Epithelial cell of proximal tubule (primary cell): ENCODE measurements at places on chromosomes 2 and 18. TPM values are rescaled to one million over a fixed set of nuclear protein-coding genes. Genes with fewer than 3 reads are reported as not detected.

DNA sequence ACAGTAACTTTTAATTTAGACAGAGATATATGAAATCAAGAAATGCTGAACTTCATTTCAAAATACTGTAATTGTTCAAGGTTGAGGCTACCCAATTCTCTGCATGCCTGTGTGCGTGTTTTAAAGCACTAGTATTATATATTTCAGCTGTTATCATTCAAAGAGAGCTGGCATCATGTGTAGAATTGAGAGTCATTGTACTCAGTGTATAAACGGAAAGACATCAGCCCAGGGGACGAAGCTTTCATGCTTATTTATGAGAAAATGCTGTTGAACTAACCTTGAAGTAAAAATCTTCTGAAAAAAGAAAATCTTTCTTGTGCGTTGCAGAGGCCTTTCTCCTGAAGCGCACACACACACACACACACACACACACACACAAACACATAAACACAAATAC lies 48.4 kb downstream of the MYCN start:
- no peak for DNase-seq

DNA sequence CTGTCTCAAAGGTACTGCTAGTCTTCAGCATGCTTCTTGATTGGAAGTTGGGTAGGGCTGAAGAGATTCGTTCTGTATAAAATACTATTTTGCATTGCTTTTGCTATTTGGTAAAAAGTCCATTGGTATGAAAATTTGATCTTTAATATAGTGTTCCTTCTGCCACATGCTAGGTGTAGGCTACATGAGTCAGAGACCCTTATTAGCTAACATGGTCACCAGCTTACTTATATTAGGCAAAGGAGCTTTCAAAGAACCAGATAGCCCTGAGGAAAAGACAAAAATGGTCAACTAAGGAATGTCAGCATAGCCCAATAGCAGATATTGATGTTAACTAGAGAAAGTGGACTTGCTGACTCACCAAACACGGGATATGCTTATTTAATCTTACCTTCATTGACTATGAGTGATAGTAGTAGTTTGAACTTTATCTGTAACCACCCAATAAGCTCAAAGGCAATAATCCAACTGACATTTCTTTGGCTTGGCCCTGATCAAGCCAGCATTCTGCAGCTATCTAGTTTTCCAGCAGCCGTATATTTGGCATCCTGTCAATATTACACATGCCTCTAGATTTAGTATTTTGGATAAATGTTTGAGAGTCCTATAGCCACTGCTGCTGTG lies 110.0 kb downstream of the TPGS2 start:
- no peak for DNase-seq

DNA sequence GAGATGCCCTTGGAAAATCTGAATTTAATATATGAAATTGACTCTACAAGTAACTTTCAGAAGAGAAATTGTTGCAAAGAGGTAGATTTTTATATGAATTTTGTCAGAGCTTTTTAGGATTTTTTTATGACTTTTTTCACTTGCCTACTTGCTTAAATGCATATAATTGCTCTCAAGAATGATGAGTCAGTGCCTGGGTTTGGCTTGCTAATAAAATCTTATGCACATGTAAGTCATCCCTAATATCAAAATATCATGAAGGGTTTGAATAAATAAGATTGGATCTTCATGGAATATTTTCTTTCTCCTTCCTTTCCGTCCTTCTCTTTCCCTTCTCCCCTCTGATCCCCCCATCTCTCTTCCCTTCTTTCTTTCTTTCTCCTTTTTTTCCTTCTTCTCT lies 354.1 kb downstream of the TXNL1 start:
- DNase-seq, result no peak

DNA sequence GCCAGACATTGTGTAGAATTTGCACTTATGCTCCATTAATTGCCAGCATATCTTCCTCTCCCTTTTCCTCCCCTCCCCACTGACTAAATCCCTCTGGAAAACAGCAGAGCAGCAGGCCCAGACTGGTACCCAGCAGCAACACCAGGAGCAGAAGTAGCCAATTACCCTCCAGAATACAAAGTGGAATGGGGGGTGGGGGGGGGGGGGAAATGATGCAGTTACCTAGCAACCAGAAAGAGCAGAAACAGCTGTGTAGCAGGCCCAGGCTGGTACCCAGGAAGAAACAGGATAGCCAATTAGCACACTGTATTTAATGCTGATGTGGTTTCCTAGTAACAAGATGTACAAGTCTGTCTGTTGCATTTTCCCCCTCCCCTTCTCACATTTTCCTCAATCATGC lies 52.3 kb downstream of the KLF7 start:
- no peak for DNase-seq

DNA sequence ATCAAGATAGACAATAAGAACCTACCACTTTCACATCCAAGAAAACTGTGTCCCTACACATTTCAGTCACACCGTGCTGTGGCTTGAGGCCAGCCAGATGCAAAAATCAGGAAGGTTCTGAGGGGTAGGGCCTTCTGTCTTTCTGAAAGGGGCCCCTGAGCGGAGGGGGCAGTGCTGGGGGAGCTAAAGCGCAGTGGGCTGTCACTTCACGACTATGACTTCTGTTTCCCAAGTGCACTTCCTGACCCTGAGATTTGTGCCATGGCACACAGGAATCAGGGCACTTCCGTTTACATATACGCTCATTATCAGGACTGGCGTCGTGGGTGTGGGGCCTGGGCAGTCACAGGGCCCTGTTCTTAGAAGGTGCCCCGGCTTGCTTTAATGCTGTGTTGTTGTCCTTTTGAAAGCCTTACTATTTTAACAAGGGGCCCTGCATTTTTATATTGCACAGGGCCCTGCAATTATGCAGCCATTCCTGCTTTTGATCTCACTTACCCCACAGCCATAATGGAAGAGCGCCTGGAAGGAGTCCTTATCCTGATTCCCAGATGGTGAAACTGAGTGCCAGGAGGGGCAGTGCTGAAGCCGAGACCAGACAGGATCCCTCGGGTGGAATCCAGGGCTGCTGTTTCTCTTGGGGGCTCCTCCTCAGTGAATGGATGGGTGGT lies 620 bp downstream of the NGEF start:
- DNase-seq, result no peak

GRCh38 chr2:73135236-73135635 lies 22.5 kb upstream of the RAB11FIP5 start:
- no peak for DNase-seq

- no peak for DNase-seq
Measured at GRCh38 chr2:240405684-240406313, 29.7 kb upstream of the GPC1 start.

GRCh38 chr2:217741381-217741955 lies 261.3 kb downstream of the TNS1 start:
- DNase-seq, result no peak

DNA sequence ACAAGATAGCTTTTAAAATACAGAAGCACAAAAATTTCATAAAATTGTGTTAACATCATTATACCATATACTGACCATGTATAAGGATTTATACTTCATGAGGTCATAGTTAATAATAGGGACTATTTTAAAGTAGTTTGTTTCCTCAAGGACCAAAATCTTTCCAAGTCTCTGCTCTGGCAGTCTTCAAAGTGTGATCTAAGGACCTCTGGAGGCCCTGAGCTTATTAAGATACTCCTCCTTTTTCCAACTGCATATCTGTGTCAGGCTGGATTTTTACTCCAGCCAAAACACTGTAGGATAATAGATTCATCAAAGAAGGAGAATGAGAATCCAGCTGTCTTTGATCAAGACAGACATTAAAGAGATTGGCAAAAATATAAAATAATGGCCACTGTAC lies 1.7 kb upstream of the SCYGR2 start:
- DNase-seq, result no peak

GRCh38 chr2:203534621-203535077 lies 452 bp downstream of the RAPH1 start:
- DNase-seq, result no peak

DNA sequence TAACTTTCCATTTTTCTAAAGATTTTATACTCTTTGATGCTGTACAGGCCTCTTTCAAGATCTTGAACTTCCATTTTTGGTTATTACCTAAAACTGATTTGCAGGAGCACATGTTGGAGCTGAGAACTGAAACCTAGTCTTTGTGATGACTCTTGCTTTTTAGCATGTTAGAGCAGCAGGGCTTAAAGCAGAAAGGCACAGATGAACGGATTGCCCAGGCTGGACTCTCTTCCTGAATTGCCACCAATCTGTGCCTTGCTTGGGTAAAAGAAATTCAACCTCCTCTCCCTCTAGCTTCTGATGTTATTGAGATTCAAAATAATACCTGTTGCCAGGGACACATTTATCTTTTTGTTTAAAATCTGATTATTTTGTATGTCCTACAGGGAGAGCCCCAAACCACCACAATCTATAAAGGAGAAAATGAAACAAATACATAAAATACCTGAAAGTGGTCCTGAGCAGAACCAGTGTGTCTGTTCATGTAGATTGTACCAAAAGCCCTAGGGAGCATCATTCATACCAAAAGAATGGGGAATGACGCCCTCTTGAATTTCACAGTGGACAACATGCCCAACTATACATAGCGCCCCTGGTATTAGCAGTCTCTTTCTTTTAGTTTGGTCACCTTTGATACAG lies 277.0 kb upstream of the MAP2 start:
- DNase-seq, result no peak

- no peak for DNase-seq
Measured at GRCh38 chr2:170512266-170512665, 202.9 kb upstream of the SP5 start.

- no peak for DNase-seq
Measured at GRCh38 chr18:5294113-5294456, 1.4 kb downstream of the ZBTB14 start.

- no peak for DNase-seq
Measured at GRCh38 chr2:112623913-112624777, 21.6 kb upstream of the SLC20A1 start.

- DNase-seq, result no peak
Measured at GRCh38 chr18:10459587-10459986, 5.2 kb downstream of the APCDD1 start.

DNA sequence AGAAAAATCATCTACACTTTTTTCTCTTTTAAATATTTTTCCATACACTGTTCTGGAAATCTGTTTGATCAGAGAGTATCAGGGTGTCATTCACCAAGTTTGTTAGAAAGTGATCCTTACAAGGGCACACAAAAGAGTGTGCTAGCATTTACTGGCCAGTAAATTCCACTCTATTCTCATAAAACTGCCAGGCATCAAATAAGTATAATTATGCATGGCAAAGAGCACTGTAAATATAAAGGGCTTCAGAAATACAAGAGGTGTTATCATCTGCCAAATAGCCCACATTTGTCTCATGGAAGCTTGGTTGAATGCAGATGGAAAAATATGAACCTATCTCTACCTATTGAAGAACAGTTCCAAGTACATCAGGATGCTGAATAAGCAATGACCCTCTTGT lies 847.3 kb upstream of the ACVR2A start:
- DNase-seq, result no peak

DNA sequence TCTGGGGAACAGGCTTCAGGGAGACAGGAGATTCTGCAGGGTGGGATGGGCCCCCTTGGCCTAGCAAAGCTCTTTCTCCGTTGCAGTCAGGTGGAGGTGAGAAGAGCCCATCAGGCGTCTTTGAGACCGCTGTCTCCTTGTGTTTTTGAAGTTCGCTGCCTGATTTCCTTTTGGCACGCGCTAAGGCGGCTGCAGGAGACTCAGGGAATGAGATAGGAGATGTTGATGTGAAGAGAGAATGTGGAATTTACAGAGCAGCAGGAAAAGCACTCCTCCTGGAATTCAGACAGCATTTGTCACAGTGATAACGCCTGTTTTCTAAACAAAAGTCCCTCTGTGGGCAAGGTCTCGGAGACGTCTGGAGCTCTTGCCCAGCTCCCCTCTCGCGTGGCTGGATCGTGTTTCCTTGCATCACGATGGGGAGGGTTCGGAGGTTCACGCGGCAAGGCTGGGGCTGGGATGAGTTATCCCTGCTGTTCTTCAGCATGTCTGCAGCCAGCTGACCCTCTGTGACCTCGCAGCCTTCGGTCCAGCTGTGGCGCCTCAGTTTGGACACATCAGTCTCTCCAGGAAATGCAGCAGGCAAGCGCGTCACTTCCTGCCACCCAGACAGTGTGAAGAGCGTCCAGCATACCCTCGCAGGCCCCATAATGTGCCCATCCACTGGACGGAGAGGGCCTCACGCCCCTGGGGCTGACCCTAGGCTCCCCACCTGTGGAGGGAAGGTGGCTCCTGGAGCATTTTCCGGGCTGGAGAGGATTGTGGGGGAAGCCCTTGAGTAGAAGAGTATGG lies 30.2 kb downstream of the GLI2 start:
- no peak for DNase-seq

DNA sequence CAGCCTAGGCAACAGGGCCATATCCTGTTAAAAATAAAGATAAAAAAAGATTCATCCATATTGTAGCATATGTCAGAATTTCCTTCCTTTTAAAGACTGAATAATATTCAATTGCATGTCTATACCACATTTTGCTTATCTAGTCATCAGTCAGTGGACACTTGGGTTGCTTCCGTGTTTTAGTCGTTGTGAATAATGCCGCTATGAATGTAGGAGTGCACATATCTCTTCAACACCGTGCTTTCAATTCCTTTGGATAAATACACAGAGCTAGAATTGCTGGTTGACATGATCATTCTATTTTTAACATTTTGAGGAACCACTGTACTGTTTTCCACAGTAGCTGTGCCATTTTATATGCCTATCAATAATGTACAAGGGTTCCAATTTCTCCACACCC lies 14.0 kb upstream of the PLB1 start:
- DNase-seq, result no peak

ANKRD30BL gene
- not detected in 2 replicates for total RNA-seq

FSHR gene
- total RNA-seq, result not detected in 2 replicates

CSRNP3 gene
- 1.0 and 1.6 TPM in 2 replicates for total RNA-seq

IL36B gene
- not detected in 2 replicates for total RNA-seq
